GF-D8 (cell line): ENCODE measurements at places on chromosomes 6 and 20.

DNA sequence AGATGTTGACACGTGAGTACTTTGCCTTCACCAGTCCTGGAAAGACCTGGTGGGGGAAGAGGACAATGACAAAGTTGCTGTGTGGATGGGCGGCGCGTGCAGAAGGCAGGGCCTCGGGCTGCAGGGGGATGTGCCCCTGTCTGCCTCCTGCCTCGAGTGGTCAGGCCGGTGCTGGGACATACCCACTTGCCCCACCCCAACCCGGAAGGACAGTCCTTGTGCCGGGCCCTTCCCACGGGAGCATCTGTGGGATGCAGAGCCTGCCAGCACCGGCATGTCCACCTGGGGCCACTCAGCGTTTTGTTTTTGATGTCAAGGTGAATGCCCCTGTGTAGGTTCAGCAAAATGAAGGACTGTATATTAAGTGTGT lies 60.5 kb upstream of the BHLHE23 start:
- no peak for DNase-seq

- DNase-seq: no peak
Measured at GRCh38 chr6:129860908-129861665, at the start of gene TMEM244. Gene TMEM244, minus strand, starts transcription at chr6:129861315. Its CDS starts 127 bp downstream, at chr6:129861188.

DNA sequence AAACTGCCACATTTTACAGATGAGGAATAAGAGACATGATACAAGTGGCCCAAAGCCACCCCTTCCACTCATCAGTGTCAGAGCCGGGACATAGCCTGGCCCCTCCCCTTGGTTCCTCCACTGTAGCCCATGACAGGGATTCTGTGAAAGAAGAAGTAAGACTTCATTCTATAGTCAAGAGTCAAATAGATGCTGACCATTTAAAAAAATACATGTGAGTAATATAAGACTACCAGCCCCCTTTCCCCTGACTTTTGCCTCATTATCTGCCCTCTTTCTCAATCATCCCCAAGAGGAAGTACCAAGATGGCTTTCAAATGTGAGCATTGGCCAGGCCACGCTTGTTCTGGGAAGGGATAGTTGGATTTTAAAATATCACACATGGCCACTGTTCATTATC lies 57.8 kb upstream of the TAB2 start:
- DNase-seq: no peak

- no peak for DNase-seq
Measured at GRCh38 chr6:33627876-33628275, 6.8 kb downstream of the ITPR3 start.

DNA sequence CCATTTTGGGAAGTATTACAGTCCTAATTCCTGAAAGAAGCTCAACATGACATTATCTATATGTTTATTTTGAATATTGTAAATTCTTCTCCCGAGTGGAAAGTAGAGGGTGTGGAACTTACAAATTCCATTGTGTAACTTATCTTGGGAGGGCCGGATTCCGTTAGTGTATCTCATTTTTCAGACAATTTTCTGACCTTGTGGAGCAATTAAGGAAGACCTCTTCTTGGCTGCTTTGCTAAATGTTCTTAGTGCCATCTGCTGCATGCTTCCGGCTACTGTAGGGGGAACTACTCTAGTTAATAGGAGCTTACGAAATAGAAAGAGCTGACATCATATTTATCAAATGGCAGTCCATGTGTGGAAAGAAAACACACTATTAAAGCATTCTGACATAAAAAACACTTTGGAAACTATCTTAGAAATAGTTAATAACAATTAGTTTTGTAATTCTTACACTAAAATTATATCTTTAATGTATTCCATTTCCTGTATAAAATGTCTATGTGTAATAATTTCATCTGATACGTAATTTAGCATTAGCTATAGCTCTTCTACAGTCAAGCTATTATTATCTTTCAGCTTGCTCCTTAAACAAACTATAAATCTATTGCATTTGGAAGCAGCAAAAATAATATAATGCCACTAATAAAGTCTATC lies 41.5 kb upstream of the KCNQ5 start:
- peak; percentile 84 for DNase-seq

DNA sequence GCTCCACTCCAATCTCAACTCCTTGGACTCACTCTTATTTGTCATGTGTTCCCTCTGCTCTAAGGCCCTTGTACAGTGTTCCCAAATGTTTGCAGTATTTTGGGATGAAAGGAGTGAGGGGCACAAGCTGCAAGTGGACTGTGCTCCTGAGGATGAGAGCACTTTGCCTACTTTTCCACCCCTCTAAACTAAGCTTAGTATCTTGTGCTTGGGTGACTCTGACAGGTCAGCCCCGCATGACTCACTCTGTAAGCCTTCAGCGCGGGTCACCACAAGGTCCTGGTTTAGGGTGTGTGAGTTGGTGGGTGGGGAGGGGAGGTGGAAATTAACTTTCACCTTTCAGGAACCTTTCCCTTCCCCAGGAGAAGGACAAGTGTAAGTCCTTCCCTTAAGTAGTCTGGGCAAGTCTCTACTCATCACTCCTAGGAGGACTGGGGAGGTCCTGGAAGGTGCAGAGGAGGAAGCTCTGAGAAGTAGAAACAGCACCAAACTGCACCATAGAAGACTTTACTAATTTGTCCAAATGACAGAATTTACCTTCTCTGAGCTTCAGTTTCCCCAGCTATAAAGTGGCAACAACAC lies 68.8 kb upstream of the EPB41L1 start:
- no peak for DNase-seq

DNA sequence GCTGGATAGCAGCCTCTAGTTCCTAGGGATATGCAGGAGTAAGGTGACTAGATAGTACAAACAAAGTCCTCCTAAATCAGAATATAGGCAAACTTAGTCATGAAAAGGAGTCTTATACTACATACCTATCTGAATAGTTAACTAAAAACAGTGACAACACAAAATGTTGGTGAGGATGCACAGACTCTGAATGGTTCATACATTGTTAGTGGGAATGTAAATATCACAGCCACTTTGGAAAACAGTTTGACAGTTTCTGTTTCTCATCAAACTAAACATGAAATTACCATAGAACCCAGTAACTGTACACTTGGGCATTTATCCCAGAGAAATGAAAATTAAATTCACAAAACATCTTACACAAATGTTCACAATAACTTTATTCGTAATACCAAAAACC lies 17.2 kb downstream of the NFS1 start:
- DNase-seq: no peak

DNA sequence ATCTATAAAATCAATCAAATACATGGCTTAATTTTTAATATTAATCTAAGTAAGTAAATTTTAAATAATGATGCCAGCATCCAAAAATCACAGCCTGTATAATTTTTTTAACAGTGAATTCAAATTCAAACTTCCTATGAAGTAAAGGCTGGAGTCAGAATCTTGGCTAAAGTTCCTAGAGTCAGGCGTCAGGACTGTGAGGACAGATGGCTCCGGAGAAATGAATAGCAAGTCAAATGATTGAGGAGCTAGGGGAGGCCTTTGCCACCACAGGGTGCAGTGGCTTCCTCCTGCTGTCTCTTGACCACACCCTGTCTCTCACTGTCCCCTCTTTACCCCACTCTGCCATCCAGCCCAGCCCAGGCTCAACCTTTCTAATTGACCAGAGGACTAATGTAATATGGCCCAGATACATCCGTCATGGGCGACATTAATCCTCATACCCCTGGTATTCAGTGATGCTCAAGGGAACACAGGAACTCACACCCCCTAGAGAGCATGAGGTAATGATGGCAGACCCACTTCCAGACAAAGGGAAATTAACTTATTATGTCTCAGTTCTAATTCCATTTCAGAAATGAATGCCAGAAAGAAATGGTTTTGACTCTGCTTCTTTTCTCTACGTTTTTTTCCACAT lies 53.4 kb downstream of the OPRM1 start:
- no peak for DNase-seq
